Esophagus squamous epithelium (tissue), 5 donors: ENCODE measurements at places on chromosomes 6 and 20.

DNA sequence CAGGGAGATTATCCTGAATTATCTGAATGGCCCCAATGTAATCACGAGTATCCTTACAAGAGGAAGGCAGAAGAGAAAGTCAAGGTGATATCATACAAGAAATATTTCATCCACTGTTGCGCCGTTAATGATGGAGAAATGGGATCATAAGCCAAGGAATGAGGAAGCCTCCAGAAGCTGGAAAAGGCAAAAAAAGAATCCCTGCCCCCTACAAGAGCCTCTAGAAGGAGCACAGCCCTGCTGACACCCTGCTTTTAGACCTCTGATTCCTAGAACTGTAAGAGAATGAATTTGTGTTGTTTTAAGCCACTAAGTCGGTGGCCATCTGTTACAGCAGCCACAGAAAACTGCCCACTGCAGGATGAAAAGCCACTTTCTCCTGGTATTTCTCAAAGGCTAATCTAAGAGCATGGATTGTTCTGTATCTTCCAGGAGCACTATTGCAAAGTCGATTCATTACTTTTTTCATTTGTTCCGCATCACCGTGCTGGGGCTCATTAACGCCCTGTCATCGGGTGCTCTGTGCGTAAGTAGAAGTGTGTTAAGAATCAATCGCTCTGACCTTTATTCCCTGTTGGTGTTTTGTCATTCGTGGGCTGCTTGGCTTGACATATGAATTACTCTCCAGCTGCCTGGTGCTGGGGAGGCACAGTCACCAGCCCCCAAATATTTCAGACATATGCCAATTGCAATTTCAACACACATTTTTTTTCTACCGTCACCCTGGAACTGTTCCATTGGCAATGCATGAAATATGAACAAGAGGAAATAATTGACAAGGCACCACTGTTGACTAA is 117.0 kb downstream of the PCSK2 start:
- DNase-seq = no peak

- DNase-seq = no peak
Measured at GRCh38 chr20:9444921-9445320, 69.5 kb upstream of the LAMP5 start.

GRCh38 chr6:31287619-31288018 is 15.7 kb upstream of the HLA-C start:
- DNase-seq = no peak

DNA sequence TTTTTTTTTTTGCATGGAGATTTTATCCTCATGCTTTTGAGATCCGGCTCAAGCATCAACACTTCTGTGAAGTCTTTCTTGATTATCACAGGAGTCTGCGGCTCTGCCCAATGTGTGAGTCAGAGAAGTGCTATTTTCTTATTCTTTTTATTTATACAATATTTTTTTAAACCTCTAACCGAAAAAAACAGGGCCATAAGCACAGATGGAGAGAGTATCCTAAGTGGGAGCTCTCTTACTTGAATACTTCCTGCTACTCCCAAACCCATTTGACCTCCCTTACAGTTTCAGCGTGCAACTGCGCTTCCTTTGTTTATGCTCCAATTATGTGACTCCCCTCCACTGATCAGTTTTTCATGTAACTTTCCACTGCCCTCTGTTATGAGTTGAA is 8.7 kb upstream of the ATXN1 start:
- DNase-seq = no peak

DNA sequence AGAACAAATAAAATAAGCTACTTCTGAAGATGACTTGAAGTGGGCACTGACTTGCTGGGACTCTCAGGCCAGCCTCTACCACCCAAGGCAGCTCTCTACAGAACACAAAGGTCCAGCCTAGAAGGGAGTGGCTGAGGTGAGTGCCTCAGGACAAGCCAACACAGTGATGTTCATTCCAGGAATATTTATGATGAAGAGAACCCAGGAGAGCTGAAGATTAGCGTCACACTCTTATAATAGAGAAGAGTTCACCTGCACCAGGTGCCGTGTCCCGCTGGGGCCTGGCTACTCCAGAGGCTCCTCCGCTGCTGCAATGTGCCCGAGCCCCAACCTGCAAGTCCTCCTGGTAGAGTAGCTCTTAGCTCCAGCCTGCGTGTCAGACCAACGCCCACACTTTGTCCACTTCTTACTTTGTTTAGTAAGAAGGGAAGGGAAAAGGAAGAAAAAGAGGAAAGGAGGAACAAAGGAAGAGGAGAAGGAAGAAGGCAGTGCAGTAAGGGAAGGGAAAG is 182.4 kb upstream of the QKI start:
- DNase-seq = no peak

DNA sequence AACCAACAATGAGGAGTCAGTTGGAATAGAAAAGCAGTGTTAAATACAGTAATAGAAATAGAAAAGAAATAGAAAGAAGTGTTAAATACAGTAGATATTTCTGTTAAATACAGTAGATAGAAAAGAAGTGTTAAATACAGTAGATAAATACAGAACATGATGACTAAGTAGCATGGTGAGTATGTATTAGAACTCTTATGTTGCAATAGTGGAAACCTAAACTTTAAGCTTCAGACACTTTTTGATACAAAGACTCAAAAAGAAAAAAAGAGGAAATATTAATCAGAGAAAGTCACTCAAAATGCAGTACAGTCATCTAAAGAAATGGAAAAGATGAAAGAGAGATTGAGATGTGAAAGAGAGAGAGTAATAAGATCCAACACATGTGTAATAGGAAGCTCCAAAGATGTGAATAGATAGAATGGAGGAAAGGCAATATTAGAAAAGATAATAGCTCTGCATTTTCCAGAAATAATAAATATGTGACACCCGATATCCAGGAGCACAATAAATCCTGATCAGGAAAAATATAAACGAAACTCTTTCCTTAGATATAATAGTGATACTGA is 131.5 kb upstream of the KCNK16 start:
- no peak for DNase-seq

DNA sequence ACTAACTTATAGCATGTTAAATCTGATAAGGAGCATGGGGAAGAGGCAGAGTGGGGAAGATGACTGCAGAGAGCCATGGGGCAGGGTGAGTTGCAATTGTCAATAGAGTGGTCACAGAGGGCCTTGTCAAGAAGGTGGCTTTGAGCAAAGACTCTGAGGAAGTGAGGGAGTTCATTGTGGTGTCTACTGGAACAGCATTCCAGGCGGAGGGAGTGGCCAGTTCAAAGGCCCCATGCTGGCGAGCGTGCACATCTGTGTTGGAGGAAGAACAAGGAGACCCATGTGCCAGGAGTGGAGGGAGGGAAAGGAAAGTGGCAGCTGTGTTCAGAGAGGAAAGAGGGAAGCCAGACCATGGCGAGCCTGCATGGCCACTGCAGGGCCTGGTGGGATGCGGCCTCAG is 15.8 kb upstream of the GPR6 start:
- no peak for DNase-seq

- DNase-seq = no peak
Measured at GRCh38 chr6:85865420-85866369, 223.0 kb upstream of the SYNCRIP start.

- no peak for DNase-seq
Measured at GRCh38 chr20:52454660-52455059, 263.1 kb upstream of the ZFP64 start.

DNA sequence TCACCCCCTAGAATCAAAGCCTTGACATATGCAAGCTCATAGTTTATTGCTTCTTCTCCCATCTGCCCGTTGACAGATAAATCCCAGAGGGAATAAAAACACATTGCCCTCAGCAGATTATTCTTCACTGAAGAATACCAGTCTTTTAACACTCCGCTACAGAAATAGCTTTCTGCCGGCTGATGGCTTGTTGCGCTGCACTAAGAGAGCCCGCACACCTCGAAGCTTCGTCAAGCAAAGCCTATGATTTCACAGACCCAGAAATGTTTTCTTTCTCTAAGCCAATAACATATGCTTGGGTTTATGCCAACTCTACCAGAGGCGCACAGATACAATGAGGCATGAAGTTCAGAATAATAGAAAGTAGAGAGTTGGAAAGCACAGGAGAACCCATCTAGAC is 208.9 kb upstream of the FOXQ1 start:
- DNase-seq = no peak

- DNase-seq = no peak
Measured at GRCh38 chr6:119463081-119463626, 113.6 kb upstream of the MAN1A1 start.

DNA sequence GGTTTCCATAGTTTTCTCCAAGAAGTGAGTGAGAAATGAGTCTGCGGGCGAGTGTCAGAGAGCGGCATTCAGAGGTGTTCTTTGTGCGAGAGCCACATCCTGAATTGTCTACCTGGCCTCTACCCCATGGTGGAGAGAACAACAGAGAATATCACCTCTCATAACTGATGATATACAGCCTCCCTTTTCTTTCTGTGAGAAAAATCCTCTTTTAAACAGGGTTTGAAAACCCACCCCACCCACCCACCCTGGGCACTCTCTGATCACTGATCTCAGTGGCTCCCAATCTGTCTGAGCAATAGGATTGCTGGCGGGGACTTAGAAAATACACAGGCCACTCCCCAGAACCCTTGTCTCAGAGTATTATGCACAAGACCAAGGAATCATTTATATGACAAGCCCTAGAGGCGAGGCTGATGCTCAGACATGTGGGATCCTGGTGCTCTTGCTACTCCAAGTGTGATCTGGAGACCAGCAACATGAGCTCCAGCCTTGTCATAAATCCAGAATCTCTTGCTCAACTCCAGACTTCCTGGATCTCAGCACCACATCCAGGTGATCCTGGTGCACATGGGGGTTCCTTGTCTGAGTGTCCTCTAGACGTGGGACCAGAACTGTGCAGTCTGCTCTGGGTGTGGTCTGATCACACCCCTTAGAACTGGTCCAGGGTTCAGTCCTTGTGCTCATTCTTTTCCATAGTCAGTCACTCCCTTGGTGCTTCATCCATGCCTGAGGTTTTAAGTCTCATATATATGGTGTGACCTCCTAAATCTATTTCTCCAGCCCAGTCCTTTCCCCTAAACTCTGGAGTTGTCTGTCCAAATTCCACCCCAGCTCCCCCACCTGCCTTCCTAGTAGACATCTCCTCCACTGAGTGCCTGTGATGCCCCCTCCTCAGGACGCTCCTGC is 5.3 kb downstream of the HLA-B start:
- no peak for DNase-seq

- no peak for DNase-seq
Measured at GRCh38 chr20:50390685-50391443, 119.3 kb upstream of the PTPN1 start.

- DNase-seq = no peak
Measured at GRCh38 chr20:48794816-48795457, 32.9 kb downstream of the PREX1 start.

GRCh38 chr20:63471981-63472831 is at the start of gene KCNQ2:
KCNQ2 (minus strand) TSS chr20:63472655; CDS start chr20:63472463, 192 bp downstream.
- no peak for DNase-seq

GRCh38 chr6:110448846-110449540 is 27.4 kb downstream of the SLC22A16 start:
- DNase-seq = no peak

- DNase-seq = no peak
Measured at GRCh38 chr20:32831982-32832381, 12.2 kb downstream of the MAPRE1 start.

DNA sequence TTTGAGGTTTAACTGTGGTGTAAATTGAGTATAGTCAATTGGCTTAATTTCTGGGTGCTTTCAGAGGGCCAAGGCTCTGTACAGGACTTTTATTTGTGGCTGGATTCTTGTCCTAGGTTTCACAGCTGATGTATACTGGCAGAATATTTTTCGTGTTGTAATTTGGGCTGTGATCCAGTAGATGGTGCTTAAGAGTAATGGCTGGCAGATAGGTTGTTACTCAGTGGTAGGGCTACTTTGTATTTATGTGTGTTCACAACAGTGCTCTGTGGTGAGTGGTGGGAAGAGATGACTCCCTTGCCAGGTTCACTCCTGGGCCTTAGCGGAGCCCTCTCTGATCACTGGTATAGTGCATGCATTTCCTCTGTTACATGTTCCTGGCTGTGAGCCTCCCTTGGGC is 34.5 kb upstream of the FERMT1 start:
- DNase-seq = no peak
